ENCODE measurements at places on chromosomes 1 and 21.

- DNase-seq, result no peak
These were observed 22.1 kb downstream of the TP73 start for GRCh38 chr1:3674100-3675094.

GRCh38 chr1:170481000-170481399, 51.0 kb upstream of the GORAB start:
- DNase-seq, result no peak

GRCh38 chr1:38486085-38486484, 373.5 kb downstream of the RRAGC start:
- DNase-seq, result no peak

DNA sequence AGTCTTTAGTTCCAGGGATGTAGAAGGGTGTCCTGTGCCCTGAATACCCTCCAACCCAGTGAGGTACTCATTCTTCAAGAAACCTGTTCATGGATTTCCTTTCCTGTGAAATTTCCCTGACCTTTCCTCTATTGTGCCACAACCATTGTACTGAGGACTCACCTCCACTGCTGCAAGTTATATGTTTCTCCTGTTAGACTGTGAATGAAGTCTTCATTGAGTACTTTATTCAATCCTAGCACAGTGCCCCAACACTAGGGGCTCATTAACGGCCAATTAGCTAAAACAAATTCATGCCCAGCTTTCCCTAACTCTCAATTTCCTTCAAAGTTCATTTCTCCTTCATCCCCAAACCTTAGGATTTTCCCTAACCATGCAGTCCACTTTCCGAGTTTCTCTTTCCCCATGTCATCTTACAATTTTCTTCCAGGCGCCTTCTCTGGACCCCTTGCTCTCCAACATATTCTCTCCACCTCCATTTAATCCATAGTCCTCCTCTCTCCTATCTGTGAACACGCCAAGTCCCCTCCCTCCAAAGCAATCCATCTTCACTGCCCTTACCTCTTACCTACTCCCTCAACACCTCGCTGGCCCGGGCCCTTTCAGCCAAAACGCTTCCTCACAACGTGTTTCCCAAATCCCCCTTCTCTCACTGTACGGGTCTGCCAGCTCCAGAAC, 1.3 kb downstream of the TRIM33 start:
- no peak for DNase-seq

Data from liver (tissue), 10 donors.